AG09309 (cell line): ENCODE measurements at places on chromosomes 6 and 20.

GRCh38 chr6:108779536-108780275, 68.5 kb upstream of the ARMC2 start:
- DNase-seq, result no peak

DNA sequence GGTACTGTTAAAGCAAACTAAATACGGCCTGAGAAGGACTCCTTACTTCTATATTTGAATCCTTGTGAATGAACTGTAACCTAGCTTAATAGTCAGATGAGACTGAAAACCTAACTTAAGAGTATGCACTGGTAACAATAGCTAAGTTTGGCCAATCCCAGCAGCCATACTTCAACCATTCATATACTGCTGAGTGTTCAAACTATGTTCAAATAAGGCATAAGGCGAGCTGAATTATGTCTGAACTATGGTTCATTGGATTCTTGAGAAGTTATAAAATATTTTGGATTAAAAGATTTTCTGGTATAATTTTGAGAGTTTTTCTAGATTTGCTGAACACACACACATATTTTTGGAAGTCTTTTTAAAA, 2.2 kb downstream of the SMPDL3A start:
- DNase-seq, result no peak

DNA sequence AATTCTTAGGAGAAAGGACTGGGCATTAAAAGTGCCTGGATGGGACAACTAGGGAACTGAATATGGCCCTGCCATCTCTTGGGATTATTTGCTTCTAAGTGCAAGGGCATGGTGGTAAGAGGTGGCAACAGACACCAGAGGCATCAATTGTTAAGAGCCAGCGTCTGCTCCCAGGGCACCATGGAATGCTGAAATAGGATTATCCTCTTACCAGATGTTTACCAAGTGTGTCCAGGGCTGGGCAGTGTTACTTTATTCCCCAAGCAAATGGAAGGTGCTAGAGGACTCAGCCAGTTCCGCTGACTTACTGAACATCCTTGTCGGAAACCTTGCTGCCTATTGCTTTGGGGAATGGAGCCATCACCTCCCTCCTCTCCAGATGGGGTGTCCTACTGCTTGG, 273.6 kb upstream of the SUPT3H start:
- DNase-seq, result no peak

DNA sequence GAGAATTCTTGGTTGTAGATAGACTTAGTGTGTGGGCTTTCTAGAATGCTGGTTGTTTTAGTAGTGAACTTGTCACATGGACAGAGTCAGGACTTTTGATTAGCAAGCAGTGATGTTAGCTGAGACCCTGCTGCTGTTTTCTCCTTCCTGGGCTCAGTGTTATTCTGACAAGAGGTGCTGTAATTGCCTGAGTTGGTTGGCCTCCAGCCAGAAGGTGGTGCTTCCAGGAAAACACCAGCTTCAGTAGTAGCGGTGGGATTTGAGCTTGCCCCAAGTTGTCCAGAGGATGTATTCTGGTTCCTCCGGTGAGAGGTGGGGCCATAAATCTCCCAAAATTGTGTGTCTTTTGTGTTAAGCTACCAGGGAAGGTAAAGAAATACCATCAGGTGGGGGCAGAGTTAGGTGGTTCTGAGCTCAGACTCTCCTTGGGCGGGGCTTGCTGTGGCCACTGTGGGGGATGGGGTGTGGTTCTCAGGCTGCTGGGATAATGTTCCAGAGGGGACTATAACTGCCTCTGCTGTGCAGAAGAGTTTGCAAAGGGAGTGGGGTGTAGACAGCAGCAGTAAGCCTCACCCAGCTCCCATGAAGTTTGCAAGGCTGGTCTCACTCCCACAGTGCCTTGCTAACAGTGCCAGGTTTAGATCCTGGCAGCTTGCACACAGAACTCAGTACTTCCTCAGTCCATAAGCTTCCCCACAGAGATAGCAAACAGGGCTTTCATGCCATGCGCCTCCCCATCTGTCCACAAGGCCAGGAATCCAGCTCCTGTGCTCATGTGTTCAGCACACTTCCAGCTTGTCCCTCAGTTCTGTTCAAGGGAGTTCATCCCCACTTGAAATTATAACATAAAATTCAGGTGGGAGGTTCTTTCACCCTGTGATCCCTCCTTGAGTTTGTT, 278.4 kb upstream of the PTCHD4 start:
- DNase-seq, result no peak

- DNase-seq, result no peak
Measured at GRCh38 chr20:57843941-57844625, 134.3 kb upstream of the PMEPA1 start.

GRCh38 chr6:47465117-47465516, 12.5 kb upstream of the CD2AP start:
- DNase-seq, result no peak

GRCh38 chr20:57698867-57699275, 10.9 kb downstream of the PMEPA1 start:
- DNase-seq, result no peak

- peak; percentile 42 for DNase-seq
Measured at GRCh38 chr20:38748097-38748860, at the start of gene ACTR5. Gene ACTR5 (plus strand): TSS chr20:38748460. CDS start chr20:38748479, 19 bp downstream.

DNA sequence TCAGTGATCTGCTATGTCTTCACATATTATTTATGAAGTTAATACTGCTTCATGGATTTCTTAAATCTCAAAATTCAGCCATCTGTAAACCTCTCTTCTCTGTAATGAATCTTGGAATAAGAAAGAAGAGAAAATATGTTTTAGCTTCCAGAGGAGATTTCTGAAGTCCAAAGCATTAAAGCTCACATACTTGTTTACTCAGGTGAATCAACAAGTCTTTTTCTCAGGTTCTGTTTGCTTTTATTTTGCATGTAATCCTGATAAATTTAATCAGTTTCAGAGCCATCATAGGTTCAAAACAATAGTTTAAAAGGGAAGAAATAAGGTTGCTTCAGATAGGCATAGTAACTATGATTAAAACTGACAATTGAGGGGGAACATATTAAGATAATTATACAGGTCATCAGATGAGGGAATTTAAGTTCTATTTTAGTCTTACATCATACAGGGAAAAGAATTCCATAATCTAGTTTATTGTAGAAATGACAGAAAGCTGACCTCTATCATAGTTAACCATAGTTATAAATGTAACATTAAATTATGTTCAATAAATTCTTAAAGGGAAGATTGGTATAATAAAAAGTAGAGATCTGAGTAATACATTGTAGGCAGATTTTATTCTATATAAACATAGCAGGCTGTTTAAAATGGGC, 716.2 kb downstream of the EYS start:
- no peak for DNase-seq
